ENCODE measurements at places on chromosomes 2 and 18.

- DNase-seq: no peak
Observed at GRCh38 chr2:22798386-22798785, 586.6 kb upstream of the KLHL29 start.

DNA sequence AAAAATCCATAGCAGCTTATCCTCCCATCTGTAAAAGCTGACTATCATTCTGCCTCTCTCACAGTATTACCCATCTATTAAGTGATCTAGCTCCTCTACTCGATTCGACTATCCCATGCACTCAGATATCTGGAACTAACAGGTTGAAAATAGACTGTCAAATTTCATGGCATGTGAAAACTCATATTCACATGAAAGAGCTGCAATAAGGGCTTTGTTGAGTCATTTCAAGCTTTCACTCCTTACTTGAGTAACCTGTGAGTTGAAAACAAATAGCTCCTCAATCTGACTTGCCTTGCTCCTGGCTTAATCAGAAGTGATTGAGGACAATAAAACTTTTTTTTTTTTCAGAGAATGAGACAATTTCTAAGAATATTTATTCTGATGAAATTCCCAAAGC, 192.4 kb upstream of the ERBB4 start:
- DNase-seq: no peak

DNA sequence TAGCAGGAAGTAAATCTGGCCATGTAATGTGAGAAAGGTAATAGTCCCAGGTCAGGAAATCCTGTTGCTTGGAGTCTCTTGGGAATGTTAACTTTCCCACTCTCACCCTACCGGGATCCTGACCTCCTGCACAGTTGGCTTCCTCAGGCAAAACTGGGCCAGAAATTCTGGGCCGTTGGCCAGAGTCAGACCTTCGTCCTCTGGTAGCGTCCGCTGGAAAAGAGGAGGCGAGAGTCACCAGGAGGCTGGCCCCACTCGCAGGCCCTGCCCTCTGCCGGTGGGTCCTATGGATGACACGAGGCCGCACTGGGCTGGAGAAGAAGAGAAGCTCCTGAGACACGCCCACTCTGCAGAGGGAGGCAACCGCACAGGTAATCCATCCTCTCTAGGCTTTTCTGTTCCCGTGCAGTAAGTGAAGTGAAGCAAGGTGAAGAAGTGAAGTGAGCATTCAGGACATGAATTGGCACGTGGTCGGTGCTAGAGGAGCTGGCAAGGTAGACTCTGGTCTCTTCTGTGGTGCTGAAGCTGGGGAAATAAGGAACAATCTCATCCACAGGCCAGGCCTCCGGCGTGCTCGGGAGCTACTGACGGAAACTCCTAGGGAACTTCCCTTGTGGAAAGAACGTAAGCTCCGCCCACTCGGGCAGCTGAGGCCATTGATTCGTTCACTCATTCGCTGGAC, 182.7 kb upstream of the GLI2 start:
- DNase-seq: peak; percentile 62

GRCh38 chr2:240249423-240250149, 109.1 kb upstream of the OTOS start:
- DNase-seq: no peak

DNA sequence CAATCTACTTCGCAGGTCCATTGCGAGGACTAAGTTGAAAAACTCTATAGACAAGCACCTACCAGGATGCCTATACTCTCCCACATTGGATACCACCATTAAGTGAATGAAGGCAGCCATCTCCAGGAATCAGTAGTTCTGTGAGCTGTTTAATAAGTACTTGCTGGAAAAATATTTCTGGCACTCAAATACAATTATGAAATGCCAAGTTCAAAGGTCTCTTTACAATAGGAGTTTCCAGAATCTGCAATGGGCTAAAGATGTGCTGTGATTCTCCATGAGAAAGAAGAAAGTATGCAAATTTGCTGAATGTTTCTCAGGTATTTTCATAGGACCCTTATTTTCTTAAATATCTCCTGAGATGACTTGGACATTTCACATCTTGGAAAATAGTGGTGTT, 103.0 kb downstream of the AP1S3 start:
- DNase-seq: no peak

GRCh38 chr2:70554338-70554892, 789 bp upstream of the TGFA start:
- DNase-seq: no peak

- DNase-seq: no peak
Observed at GRCh38 chr2:200220251-200220650, 86.2 kb upstream of the SPATS2L start.

- DNase-seq: peak; percentile 49
Observed at GRCh38 chr2:234770031-234770506, 181.7 kb upstream of the SH3BP4 start.

DNA sequence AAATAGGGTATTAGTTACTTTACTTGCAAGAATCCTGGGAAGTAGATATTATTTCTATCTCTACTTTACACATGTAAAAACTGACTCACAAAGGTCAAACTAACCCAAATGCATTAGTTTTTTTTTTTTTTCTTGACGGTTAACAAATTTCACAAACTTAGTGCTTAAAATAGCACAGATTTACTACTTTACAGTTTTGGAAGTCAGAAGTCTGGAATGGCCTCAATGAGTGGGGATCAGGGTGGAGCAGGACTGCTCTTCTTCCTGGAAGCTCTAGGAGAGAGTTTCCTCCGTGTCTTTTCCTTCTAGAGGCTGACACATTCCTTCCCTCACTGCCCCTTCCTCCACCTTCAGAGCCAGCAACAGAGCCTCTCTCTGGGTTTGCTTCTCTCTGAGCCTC, 117.2 kb downstream of the COL6A3 start:
- DNase-seq: peak; percentile 92

GRCh38 chr2:1775511-1776035, 31.3 kb upstream of the PXDN start:
- DNase-seq: no peak

- DNase-seq: peak; percentile 93
Observed at GRCh38 chr2:54239427-54239826, 16.6 kb downstream of the TSPYL6 start.

DNA sequence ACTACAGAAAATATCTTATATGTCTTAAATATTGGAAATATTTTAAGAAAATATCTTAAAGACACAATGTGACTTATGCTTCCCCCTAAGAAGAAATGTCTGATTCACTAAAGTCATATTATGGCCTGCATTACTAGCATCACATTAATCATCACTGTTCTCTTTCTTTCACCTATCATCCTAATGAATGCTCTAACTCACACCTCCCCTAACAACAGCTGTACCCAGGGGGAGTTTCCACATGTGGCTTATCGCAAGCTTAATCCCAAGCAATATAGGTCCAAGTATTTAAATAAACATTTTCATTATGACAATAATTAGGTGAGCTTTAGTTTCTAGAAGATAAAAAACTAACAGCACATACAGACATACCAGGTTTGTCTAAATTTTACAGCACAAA, 39.6 kb downstream of the REV1 start:
- no peak for DNase-seq

- peak; percentile 32 for DNase-seq
Observed at GRCh38 chr2:184597571-184597991, 748 bp upstream of the ZNF804A start.

- DNase-seq: peak; percentile 77
Observed at GRCh38 chr2:143505542-143505941, 376.3 kb downstream of the ARHGAP15 start.

GRCh38 chr2:24334245-24334633, 26.1 kb downstream of the ITSN2 start:
- DNase-seq: peak; percentile 68

GRCh38 chr2:45010702-45011012, 1.4 kb upstream of the SIX2 start:
- DNase-seq: no peak

- peak; percentile 88 for DNase-seq
Observed at GRCh38 chr2:37843556-37843955, 81.5 kb upstream of the RMDN2 start.

DNA sequence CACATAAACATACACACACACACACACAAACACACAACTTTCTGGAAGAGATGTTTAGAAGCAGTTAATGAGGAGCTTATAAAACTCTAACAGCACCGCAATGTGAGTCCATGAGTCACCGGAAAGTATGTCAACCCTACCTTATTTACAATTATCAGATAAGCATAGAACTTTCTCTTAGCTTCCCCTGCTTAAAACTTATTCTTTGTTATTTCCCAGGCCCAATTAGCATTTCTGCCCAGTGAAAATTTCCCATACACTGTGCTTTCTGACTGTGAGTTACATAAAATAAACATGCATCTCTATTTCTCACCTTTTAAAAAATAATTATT, 737.6 kb downstream of the LRP1B start:
- DNase-seq: peak; percentile 76

DNA sequence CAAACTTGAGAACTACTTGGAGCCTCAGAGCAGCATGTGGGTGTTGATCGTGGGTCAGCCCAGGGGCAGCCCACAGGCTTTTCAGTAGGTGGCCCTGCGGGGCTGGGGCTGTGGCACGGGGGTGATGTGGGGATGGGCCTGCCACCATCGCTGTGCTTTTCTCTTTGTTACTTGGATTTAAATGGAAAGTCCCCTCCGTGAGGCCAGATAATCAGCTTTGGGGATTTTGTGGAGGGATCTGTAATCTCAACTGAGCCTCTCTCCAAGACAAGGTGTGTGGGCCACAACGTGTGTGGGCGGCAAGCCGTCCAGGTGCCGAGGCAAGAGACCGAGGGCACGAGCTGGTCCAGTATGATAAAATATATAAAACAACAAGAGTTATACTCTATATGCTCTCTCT, 16.7 kb downstream of the COLEC11 start:
- DNase-seq: no peak
